ENCODE measurements at places on chromosomes 6 and 20.

DNA sequence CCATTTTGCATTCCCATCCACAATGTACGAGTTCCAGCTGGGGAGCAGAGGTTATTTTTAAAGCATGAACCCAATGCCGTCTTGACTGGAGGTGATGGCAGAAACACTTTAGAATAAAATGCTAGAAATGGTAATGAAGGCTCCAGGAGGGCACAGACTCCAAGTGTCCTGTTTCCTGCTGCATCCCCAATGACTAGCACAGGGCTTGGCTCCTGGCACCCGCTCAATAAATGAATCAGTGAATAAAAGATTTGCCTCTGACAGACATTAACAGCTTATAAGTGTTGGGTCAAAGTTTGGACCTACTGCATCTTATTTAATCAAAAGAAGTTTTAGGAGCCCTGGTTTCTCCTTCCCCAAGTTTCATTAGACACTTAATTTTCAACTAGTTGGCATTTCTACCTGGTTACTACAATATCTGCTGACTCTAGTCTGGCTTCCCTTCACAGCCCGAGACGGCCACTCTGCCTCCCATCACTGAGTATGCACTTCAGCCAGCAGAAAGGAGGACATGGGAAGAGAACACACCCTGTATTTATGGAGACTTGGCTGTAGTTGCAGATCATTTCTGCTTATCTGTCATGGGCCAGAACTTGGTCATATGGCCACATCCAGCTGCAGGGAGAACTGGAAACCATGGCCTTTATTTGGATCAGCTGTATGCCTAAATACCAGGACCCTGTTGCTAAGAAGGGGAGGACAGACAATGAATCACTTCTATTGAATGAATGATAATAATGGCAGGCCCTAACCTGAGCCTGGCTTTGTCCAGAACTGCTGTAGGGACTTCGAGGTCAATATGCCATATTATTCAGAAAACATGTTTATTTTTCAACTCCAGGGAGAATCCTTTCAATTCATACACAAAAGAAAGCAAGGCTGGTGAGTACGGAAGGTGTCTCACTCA is 63.1 kb downstream of the TTI1 start:
- no peak for DNase-seq

DNA sequence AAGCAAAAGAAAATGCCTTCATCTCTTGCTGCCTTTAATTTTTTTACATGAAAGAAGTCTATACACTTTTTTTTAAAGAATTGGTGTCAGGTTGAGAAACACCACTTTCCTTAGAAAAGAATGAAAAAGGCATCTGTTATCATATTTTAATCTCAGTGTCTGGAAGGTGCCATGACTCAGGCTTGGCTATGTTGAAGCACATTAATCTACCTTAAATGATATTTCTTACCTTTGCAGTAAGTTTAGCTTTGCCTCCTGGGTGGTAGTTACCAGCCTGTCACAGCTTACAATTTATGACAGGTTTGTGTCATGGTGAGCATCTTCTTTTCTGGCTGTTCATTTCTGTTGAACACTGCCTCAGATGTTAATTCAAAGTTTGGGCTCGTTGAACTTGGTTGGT is 95.3 kb downstream of the RTN4IP1 start:
- no peak for DNase-seq

DNA sequence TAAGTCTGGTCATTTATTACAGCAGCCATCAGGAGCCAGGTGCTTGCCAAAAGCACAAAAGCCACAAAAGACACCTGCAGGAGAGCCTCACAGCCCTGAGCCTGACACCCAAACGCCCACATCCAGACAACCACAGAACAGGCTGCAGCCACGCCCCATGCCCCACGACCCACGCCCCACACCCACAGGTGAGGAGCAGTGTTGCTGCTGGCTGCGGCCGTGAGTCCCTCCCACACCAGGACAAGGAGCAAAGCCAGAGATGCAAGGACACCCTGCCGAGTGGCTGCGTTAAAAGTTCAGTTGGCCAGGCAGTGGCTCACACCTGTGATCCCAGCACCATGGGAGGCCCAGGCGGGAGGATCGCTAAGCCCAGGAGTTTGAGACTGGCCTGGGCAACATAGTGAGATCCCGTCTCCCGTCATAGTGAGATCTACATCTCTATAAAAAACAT is 43.0 kb downstream of the SLC2A4RG start:
- no peak for DNase-seq

- DNase-seq: no peak
These were observed 427.5 kb upstream of the HSF2 start for GRCh38 chr6:121971931-121972335.

- no peak for DNase-seq
These were observed 393.1 kb downstream of the FRK start for GRCh38 chr6:115667478-115668026.

GRCh38 chr20:61756966-61757677 is 308.6 kb downstream of the TAF4 start:
- no peak for DNase-seq

- no peak for DNase-seq
These were observed 300.2 kb downstream of the SOX4 start for GRCh38 chr6:21893793-21894192.

- no peak for DNase-seq
These were observed 159.5 kb upstream of the KHDRBS2 start for GRCh38 chr6:62445521-62445920.

DNA sequence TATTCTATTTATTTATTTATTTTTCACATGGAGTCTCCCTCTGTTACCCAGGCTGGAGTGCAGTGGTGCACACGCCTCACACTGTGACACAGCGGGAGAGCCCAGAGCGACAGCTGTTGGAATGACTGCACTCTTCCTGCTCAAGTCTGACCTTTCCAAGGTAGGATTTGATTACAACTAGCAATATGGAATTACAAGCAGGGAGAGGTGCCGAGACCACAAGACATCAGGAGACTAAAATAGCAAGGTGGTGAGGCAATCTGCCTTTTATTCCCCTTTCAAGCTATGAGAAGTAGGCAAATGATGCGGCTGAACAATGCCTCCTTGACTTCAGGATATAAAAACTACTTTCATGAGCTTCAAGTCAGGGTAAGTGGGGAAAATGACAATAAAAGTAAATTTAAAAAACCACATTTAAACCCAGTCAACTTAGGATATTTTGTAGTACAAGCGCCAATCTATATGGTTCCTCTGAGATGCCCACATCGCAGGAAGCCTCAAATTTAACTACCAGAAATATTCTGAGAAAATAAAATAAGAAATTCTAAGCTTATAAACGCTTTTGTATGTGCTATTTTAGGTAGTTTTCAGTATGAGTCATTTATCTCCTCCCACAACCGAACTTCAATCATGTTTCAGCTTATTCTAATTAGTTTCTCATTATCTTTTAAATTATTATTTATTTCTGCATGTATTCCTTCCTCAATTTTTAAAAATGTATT is 146.9 kb upstream of the SGK1 start:
- no peak for DNase-seq

DNA sequence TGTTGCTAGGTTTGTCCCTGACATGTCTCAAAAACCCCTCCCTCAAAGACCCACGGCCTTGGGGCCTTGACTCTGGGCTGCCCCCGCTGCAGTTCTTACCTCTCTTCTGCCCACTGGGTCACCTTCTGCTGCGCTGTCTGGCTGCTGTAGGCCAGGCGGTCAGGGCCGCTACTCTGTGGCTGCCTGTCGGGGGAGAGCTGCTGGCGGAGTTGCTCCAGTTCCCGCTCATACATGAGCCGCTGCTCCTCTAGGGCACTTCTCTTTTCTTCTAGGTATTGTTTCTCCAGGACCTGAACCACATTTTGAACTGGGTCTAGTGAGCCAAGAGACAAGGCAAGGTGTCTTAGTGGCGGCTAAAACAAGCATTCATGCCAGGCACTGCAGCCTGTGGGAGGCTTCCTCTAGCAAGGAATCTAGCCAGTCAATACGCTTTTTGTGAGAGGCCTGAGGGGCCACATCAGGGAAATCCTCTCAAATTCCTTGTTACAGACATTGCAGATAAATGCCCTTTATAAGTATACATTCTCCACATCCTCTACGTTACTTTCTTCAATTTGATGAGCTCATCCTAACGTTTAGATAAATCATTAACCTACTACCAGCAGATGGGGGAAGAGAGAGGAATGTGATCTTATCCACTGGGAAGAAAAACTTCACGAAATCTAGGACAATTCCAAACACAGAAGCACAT is 110.3 kb upstream of the NUP153 start:
- DNase-seq: no peak

DNA sequence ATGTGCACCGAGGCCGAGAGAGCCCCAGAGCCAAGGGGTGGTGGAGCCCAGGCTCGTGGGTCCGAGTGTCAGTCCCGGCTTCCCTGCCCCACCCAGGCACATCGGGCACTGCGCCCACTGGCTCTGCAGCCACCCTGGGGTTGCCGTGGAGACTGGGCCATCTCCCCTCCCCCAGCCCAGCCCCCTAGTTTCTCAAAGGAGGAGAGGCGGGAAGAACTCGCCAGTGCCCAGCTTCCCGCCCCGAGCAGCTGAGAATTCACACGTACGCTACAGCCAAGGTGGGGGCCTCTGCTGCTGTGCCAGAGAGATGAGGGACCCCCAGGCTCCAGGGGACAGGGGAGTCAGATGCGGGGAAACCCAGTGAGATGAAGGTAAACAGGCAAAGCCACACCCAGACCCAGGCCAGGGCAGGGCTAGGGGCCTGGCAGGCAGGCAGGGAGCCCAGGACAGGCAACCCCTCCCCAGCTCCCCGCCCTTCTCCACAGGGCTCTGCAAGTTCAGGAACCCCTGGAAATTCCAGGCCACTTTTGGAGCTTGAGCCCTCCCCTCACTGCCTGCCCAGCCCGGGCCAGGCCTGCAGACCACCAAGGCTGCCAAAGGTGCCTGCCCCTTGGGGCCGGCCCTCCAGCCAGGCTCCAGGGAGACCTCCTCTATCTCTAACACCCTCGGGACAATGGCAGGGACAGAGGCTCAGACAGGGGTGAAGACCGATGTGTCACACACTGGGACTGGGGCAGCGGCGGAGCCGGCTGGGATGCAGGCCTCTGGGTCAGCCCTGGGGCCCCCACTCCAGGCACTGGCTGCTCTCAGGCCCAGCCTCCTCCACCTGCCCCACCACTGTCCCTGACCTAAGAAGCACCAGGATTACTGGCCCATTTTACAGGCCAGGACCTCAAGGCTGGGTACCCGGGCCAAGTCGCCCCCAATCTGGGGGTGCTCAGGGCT is 6.0 kb downstream of the LAMA5 start:
- DNase-seq: no peak

GRCh38 chr6:8570256-8570920 is 135.0 kb upstream of the SLC35B3 start:
- DNase-seq: no peak

DNA sequence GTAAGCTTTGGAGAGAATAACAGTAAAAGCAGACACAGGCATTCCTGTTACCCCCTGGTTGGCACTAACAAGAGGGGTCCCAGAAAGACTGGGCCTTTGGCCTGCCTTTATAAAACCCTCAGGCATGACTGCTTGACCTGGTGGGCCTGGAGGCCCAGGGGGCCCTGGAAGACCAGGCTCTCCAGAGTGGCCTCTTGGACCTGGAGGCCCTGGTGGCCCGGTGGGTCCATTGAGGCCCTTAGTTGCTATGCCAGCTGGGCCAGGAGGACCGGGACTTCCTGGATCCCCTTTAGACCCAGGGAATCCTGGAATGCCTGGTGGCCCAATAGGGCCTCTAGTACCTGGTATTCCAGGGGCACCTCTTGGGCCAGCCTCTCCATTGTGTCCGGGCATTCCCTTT is 5.5 kb downstream of the COL10A1 start:
- no peak for DNase-seq

DNA sequence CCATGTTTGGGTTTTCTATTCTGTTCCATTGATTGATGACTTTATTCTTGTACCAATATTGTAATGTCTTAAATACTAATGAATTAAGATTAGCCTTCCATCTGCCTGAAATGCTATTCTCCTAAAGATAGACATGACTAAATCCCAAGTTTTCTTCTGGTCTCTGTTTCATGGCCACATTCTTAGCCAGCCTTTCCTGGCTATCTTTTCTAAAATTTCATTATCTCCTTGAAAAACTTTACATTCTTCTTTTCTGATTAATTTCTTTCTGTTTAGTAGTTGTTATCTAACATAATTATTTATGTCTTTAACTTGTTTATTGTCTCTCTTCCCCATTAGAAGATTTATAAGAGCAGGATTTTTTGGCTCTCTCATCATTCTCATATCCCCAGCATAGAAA is 4.4 kb upstream of the PRIM2 start:
- no peak for DNase-seq

- no peak for DNase-seq
These were observed 22.0 kb upstream of the DDR1 start for GRCh38 chr6:30862156-30862875.

DNA sequence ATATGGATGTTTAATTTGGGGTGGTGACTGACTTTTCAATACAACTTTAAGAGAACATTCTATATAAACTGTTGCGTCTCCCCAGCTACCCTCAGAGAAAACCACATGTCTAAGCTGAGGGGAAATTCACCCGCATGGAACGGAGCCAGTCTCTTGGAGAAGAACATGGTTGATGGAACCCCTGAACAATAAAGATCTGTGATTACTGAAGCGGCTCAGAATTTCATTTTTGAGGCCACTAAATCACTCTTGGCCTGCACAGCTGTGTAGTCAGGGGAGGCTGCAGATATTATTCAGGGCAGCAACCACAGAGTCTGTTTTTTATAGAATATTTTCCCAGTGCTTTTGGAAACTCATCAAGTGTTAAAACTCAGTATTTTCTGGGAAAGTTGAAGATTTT is 73.8 kb downstream of the EYA4 start:
- DNase-seq: no peak

DNA sequence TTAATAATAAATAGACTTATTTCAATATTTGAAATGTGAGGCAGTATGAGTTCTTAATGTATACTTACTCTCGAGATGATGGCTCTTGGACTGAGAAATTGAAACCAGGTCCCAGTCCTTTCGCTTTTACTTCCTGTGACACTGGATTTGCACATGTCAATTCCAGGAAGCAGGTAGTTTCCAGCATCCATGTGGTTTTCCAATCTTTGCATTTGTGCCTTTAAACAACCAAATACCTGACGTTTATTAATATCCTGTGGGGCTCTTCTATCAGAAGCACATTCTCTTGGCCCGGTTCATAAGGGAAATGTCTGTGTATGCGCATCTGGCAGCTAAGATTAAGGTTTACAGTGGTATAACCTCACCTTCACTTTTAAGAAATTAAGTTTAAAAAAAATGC is 13.1 kb downstream of the UTRN start:
- DNase-seq: no peak

GRCh38 chr6:19444481-19444880 is 392.7 kb upstream of the ID4 start:
- no peak for DNase-seq

GRCh38 chr20:50366270-50367103 is 143.7 kb upstream of the PTPN1 start:
- DNase-seq: peak; percentile 37

GRCh38 chr6:170206851-170207431 is 83.9 kb downstream of the DLL1 start:
- peak; percentile 14 for DNase-seq

- no peak for DNase-seq
These were observed 20.6 kb upstream of the VEGFA start for GRCh38 chr6:43749461-43749860.

- no peak for DNase-seq
These were observed 1.2 kb upstream of the ACSS1 start for GRCh38 chr20:25058847-25059810.
